Stimulated activated CD4-positive, alpha-beta T cell treated with anti-CD3 and anti-CD28 coated beads, Interleukin-12 subunit alpha, Interleukin-12 subunit beta, amount 100 ng/mL, for 24 hours (primary cell): ENCODE measurements at places on chromosomes 2 and 18.

DNA sequence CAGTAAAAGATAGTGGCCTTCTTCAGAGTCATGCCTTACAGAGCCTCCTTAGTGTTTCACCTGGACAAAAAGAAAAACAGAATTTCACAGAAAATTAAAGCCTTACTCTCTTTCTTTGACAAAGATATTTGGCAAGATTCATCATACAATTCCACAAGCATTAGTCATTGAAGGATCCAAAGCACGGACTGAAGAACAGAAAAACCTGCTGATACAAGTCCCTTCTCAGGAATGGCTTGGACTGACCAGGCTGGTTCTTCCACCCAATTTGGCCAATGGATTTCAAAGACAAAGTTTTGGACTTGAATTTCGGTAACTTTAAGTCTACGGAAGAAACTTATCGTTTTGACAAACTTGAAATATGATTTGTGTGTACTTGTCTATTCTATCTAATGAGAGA, 39.1 kb upstream of the GALNT3 start:
- DNase-seq: no peak

GRCh38 chr2:223469270-223470046, 132.7 kb downstream of the SCG2 start:
- DNase-seq: no peak

- DNase-seq: no peak
Measured at GRCh38 chr2:24076849-24077534, 866 bp upstream of the SF3B6 start.

GRCh38 chr2:25258847-25259736, 82.6 kb downstream of the DNMT3A start:
- DNase-seq: no peak

DNA sequence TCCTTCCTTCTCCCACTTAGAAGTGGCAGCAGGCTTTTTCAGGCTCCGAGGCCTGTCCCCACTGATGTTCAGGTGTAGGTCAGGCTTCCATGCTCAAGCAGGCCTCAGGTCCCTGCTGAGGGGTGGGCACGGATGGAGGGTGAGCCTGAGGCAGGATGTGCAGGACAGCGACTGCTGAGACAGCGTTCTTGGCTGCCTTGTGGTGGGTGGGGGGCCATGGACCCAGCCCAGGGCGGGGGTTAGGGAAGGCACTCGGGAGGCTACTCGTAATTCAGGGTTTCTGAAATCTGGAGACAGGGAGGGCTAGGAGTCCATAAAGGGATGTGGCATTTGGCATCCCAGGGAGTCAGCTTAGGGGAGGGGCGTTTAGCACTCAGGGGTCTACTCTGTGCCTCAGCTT, 30.3 kb downstream of the COLEC11 start:
- DNase-seq: no peak

- DNase-seq: no peak
Measured at GRCh38 chr2:205370726-205371125, 311.6 kb upstream of the NRP2 start.

DNA sequence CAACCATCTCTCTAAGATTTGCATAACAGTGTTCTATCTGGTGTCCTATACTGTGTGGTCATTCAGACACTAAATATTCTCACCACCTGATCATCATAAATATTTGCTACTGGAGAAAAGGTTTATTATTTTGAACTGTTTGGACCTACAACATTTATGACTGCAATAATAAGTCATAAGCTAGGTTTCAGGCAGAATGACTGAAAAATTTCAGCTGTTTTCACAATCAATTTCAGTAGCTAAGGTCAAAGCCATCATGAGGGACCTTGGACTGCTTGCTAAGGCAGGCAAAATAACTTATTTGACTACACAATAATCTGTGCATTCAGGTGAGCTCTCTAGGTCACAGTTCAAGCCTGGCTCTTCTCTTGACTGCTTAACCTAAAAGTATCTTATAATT, 425.5 kb upstream of the CDH2 start:
- DNase-seq: no peak

DNA sequence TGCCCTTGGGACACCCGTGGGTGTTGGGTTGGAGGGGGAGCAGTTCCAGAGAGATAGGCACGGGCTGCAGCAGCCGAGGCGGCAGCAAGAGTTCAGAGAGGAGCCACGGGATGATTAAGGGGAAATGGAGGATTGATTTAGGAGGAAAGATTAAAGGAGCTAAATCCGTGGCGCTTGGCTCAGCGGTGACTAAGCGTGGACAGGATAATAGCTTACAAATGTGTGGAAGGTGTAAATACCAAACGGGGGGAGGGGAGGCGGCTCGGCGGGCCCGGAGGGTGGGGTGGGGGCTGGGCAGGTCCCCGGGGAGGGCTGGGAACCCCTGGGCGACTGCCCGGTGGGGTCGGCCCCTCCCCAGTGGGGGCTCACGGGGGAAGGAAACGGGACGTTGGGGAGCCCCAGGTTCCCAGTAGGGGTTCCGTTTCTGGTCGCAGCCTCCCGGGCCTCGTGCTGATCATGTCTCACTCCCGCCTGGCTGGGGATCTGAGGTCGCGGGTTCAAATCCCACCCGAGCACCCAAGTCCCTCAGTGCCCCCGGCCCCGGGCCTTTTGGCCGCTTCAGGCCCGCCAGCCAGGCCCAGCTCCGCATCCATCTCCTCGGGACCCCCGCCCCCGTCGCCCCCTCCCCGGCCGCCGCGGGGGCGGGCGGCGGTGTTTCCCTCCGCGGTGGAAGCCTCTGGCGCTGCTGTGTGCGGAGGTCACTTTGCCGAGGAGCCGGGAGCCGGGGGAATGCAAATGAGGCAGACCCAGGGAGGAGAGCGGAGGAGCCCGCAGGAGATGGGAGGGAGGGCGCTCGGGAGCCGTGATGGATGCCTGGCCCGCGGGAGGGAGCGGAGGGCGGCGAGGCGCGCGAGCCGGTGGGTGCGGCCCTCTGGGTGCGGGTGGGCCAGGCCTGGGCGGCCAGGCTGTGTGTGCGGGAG, 8.1 kb downstream of the ASIC4 start:
- DNase-seq: no peak

DNA sequence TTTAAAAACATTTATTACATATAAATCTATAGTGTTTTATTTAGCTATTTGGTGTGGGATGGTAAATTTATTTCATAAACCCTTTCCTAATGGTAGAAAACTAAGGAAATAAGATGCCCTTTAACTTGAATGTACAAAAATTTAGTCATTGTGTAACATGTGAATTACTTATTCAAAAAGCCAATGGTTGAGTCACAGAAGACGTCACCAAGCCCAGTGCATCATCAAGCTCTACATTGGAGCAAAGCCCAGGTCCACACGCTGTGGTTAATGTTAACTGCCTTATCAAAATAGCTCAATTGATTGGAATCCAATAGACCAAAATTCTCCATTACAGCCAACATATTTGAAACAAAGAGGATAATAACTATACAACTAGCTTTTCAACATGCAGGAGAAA, 145.5 kb upstream of the LYPD1 start:
- DNase-seq: no peak

- DNase-seq: no peak
Measured at GRCh38 chr2:220556658-220557057, 929.2 kb downstream of the SLC4A3 start.

GRCh38 chr2:134722728-134723127, 3.9 kb upstream of the TMEM163 start:
- no peak for DNase-seq

DNA sequence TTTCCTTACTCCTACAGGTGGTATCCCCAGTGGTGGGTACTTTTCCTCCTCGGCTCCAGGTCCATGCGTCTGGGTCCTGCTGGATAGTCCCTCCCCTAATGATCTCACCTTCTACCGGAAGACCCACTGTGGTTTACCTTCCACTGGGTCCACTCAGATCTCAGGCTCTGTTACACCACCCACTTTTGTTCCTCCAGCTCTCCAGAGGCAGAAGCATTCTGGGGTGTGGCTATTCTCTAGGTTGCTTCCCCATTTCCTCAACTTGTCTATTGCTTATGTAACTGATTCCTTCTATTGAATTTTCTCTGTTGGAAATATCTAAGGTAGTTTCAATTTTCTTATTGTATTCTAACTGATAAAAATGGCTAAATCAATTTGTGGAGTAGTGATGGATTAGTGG, 87.6 kb upstream of the GALNT5 start:
- no peak for DNase-seq

DNA sequence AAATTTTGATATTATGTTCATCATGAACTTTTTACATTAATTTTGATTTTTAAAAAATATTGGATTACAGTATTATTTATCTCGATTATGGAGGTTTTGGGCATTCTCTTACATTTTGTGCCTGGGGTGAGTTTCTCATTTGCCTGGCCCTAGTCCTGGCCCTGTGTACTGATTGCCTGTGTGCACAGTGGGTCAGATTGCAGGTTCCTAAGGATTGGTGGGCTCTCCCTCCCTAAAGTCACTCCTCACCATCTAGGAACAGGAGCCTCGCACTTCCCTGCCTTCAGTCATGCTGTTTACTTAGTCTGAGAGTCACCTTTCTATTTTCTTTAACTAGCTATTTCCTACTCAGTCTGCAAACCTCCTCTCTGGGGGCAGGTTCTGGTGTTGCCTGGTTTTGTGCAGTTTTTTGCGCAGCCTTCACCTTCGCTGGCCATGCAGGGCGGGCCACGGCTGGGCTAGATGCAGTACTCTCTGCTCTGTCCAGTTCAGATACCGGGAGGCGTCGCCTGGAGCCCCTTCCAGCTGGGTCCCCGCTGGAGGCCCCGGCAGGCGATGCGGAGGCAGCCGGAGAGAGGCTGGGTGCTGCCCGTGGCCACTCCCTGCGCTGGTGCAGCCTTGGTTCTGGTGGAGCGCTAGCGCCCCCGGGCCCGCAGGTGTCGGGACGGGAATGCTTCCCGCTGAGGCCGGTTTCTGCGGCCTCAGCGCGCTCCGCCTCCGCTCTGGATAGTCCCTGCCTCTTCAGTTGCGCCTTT, 23.3 kb upstream of the MC5R start:
- peak; percentile 52 for DNase-seq

DNA sequence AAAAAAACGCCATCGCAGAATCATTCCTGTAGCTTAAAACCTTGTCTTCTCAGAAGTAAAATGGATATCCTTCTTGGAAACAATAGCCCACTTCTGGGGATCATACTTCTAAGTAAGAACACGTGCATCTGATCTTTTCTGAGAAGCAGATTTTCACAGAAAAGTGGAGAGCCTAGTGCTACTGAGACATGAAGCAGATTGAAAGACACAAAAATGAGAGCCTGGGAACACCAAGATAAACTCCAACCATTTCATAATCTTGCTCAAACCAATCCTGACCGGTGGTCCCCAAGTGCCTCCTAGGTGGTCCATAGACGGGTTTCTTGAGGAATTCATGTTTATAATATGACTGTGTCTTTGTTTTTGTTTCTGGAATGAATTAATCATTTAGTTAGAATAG, 191.2 kb downstream of the IRS1 start:
- no peak for DNase-seq

GRCh38 chr2:157404363-157404762, 39.5 kb downstream of the CYTIP start:
- DNase-seq: no peak

DNA sequence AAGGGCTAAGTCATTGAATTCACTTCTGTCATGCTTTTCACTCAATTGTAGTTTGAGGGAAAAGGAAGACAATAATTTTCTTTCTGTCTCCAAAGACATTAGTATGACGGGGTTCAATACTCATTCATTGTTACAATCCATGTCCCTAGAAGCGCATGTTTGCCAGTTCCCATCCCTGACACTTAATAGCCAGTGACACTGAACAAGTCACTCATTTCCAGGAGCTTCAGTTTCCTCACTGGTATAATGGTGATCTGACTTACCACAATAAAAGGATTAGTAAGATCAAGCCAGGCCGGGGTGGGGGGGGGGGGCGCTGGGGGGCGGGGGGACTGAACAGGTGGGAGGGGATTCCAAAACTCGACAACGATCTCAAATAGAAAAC, 144.8 kb upstream of the MAP3K20 start:
- no peak for DNase-seq

DNA sequence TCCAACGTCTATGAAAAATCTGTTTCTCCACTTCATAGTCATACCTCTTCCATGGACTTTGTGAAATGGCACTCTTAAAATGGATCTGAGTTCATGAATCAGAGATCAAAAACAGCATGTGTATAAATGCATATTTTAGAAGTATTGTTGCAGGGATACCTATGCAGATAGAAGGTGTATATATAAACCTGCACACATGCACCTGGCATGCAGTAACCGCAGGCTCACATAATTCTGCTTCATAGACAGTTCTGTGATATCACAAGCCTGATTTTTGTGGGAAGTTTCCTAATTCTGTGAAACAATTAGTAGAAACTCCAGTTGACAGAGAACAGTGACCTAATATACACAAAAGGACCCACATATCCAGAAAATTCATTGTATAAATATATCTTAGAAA, 421.7 kb downstream of the TGIF1 start:
- DNase-seq: no peak

GRCh38 chr2:147546109-147546508, 298.7 kb upstream of the ACVR2A start:
- DNase-seq: no peak

GRCh38 chr18:10018289-10018688, 104.5 kb downstream of the VAPA start:
- DNase-seq: no peak

DNA sequence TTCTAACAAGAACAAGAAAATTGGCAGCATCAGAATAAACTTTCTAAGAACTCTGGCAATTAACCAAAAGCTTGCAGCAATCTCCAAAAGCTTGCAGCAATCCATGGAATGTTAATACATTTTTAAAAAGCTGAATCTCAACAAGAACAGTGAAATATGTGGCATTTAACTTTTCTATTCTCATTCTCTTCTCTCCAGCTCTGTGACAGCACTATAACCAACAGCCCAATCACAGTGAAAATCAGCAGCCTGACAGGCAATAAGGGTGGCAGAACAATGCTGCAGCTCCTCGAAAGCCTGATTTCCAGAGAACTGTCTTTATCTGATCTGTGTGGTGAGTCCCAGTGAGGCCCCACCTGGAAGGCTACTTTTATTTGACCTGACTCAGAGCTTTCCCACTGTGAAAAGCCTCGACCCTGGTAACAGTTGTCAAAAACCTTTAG, 60.0 kb downstream of the TMEM131 start:
- DNase-seq: no peak

- no peak for DNase-seq
Measured at GRCh38 chr18:76208678-76209306, 286.2 kb downstream of the ZNF516 start.

DNA sequence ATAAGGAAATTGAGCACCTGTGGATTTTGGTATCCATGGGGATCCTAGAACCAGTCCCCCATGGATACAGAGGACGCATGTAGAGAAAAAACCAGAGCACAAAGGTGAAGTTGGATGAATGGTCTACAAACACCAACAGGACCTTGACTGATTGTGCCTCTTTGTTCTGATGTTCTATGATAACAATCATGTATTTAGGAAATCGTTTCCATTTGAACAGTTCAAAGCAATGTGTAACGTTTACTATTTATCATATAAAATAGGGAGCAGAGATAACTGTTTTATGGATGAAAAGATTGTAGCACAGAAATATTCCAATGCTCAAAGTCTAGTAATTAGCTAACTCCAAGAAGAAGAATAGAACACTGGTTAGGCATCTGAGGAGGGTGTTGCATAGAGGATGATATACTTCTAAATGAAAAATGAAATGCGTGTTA, 116.3 kb upstream of the FN1 start:
- DNase-seq: no peak

- no peak for DNase-seq
Measured at GRCh38 chr2:20541651-20542050, 94.8 kb downstream of the RHOB start.

GRCh38 chr18:34858188-34858587, 148.1 kb downstream of the DTNA start:
- DNase-seq: no peak
